ENCODE measurements at places on chromosomes 1 and 21.

DNA sequence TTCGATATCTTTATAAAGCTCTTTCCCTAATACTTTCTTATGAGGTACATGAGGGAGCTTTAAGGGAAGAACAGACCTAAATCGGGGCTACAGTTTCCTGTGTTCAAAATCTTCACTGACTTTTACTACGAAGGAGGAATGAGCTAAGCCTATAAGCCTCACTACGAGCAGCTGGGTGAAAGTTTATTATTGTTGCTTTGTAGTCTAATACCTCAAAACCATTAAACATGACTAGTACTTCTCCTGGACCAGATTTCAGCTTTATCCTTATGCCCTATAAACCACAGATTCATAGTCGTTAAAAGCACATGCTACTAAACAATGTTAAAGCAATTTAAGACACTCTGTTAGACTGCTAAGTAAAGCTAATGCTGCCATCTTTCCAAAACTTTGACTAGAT is 30.2 kb downstream of the NDC1 start:
- DNase-seq, result no peak

DNA sequence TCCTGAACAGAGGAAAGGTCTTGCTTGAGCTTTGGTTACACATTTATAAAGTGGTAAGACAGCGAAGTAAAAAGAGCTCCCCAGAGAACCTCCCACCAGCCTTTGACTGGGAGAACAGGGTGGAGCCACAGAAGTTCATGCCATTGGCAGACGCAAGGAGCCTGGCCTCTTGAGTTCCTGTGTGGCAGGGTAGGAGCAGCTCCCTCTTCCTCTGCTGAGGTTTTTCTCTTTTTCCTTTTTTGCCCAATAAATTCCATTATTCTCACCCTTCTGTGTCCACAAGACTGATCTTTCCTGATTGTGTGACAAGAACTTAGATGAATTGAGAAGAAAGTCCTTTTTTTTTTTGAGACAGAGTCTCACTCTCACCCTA is 4.3 kb downstream of the THEM4 start:
- DNase-seq, result peak; percentile 38

GRCh38 chr1:202252271-202252670 is 58.7 kb downstream of the LGR6 start:
- DNase-seq, result no peak

DNA sequence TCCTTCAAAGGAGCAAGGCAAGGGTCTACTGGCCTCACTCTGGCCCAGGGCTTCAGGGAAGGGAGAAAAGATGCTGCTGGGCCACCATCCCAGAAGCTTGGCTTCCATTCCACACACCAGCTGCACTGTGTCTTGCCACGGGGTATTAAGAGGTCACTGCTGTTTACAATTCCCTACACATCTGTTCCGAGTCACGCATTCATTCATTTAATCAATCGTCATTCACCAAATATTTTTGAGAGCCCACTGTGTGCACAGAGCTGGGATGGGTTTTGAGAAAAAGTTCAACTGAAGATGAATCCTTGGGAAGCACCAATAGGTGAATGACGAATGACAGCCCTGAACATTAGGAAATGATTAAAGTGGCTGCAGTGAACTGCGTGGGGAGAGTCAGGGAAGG is 101.7 kb downstream of the NAV1 start:
- DNase-seq, result no peak

DNA sequence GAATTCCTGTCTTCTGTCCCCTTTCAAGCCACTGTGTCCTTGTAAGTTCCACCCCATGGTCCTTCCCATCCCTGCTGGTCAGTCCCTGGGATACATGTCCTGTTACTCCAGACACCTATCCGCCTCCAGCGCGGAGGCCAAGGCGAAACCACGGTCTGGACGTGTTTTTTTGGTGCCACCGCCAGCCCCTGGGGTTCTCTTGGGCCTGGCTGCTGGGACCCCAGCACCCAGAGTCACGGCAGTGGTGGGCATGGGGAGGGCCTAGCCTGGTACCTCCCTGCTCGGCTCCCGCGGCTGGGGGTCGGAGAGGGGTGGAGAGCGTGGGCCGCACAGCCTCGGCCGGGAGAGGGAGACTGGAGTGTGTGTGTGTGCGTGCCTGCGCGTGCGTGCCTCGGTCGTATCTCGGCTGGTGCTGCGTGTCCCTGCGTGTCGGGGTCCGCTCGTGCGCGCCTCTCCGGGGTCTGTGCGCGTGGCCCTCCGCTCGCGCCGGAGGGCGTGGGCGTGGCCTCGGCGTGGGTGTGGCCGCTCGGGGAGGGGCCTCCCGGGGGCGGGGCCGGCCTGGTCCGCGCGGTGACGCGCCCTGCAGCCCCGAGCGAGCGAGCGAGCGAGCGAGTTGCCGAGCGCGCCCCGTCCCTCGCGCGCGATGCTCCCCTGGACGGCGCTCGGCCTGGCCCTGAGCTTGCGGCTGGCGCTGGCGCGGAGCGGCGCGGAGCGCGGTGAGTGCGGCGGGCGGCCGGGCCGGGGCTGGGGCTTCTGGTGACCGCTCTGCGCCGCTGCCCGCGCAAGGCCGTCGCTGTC is at the start of gene VWA1:
TSS of gene VWA1 (plus strand) at position 585 of the 798 bp plus-strand sequence. CDS start at position 644, 59 bp downstream.
- no peak for DNase-seq

- DNase-seq, result no peak
Observed at GRCh38 chr1:24564695-24565094, 8.8 kb downstream of the NCMAP start.

DNA sequence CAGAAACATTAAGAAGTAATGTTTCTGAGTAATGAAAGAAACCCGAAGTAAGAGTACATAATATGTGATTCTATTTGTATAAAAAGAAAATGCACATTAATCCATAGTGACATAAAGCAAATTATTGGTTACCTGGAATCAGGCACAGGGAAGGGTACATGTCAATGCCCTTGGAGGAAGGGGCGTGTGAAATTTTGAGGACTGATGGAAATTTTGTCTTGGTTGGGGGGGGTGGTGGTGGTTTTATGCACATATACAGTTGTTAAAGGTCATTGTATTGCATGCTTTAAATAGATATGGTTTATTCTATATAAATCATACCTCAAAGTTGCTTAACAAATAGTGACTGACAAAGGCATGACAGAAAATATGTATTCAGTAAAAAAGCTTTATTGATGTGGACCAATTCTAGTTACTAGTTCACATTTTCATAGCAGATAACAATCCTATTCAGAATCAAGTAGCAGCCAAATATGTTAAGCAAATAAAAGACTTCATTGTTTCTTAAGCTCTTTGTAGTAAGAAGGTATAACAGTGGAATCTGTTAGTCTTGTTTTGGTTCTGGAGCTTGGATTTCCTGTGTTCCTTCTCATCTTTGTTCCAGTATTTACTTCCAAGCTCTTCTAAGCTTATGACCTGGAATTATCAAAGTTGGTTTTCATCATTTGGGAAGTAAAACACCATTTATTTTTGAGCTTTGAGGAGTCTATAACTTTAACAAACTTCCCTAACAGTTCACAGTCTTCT is 15.1 kb downstream of the BACH1 start:
- DNase-seq, result no peak

DNA sequence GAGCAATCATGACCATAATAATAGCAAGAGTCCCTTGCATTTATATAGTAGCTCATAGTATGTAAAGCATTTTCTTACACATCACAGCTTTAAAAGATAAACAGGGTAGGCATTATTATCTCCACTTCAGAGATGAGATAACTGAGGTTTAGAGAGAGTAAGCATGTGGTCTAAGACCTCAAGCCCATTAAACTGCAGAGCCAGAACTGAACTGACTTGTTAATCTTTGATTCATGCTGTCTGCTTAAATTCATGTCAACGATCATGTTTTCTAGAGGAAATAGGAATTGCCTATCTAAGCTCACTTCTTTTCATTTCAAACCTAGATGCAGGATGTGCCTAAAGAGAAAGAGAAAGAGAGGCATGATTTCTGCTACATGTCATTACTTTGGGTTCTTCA is 524.8 kb downstream of the PTPRC start:
- DNase-seq, result no peak

DNA sequence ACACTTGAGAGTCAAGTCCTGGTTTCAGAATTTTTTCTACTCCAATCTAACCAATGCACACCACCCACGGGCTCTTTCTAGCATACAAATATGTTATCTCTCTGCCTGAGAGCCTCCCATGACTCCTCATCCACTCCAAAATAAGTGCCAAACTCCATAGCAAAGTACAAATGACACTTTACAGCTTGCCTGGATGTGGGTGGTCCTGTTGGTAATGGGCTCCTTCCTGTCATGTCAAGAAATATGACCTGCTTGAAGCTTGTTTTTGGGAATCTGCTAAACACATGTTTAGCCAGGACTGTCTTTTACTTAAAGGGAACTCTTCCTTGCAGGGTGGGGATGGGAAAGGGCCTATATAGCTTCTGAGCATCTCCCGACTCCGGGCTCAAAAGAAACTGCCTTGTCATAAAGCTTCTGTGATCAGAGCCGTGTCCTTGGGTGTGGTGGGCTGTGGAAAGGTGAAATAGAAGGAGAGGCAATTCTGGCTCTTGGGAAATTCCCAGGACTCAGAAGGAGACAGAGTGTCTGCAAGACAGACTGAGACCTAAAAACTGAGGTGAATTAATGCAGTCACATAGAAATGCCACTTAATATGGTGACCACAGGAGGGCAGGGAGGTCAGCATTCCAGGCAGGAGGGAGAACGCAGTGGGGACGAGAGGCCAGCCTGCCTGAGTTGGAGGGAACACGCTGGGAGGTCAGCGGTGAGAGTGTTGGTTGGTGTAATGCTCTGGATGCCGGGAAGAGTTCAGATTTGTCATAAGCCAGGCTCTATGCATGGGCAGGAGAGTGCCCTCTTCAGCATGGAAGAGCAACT is 6.1 kb upstream of the IGFN1 start:
- peak; percentile 43 for DNase-seq

GRCh38 chr1:64072089-64072793 is 131.2 kb upstream of the UBE2U start:
- no peak for DNase-seq

DNA sequence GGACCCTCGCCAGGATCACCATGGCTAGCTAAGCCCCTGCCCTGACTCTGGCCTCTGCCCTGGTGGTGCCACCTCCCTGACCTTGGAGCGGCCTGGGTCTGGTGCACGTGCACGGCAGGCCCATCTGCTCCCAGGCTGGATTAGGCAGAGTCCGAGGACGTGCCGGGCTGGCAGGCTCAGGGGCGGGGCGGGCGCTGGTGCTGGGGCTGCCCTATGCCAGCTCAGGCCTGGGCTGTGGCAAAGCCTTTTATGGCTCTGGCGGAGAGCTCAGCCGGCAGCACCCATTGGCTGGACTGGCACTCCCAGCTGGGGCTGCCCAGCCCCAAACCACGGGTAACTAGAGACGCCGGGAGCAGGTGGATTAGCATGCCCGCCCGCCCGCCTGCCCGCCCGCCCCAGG is 17.1 kb upstream of the EDN2 start:
- DNase-seq, result no peak

DNA sequence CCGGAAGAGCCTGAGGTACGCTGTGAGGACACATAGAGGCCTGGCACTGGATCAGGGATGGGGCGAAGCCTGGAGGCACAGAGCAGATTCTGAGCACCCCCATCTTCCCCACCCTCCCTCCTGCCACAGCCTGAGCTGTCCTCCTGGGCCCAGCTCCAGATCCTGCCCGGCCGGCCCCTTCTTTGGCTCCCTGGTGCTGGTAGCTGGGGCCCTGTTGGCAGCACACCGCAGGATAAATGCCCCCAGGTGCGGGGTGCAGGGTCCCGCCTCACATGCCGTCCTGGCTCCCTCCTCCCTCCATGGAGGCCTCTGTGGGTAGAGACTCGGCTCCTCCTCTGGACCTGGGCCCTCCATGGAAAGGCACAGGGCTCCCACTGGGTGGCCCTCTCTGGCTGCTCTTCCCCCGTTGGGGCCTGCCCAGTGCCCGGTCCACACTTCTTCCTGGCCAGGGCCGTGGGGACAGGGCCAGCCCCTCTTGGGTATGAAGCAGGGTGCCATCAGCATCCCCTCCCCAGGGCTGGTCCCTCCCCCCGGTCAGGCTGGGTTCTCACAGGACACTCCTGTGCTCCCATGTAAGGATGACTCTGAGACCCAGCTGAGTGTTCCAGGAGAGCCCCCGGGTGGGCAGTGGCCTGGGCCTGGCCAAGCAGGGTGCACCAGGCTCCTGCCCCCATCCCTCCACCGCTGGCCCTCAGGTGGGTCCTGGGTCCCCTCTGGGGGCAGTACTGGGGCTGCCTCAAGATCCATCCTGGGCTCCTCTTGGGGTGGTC is 1.1 kb upstream of the OBSCN start:
- DNase-seq, result no peak

DNA sequence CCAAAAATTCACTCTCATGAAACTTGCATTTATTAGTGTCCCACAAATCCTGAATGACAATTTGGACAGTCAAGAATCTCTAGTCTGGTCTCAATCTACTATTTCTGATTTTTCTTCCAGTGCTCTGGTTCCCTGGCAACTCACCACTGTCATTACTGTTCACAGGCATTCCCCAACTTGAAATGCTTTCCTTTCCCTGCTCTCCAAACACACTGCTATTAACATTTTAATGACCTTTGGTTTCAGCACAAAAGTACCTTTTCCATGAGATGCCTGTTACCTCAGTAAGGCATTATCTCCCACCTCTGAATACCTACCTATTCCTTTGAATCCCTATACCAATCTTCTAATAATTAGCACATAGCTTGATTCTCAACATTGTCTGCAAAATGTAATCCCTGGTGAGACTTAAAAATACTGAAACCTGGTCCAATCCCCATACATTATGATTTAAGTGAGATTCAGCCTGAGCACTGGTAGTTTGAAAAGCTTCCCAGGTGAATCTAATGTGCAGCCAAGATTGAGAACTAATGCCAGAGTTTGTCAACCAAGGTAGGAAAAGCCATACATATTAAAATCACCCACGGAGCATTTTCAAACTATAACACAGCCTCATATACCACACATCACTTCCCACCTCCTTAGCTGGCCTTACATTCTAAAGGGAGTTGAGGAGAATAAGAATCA is 11.7 kb upstream of the ANGPTL3 start:
- DNase-seq, result no peak

DNA sequence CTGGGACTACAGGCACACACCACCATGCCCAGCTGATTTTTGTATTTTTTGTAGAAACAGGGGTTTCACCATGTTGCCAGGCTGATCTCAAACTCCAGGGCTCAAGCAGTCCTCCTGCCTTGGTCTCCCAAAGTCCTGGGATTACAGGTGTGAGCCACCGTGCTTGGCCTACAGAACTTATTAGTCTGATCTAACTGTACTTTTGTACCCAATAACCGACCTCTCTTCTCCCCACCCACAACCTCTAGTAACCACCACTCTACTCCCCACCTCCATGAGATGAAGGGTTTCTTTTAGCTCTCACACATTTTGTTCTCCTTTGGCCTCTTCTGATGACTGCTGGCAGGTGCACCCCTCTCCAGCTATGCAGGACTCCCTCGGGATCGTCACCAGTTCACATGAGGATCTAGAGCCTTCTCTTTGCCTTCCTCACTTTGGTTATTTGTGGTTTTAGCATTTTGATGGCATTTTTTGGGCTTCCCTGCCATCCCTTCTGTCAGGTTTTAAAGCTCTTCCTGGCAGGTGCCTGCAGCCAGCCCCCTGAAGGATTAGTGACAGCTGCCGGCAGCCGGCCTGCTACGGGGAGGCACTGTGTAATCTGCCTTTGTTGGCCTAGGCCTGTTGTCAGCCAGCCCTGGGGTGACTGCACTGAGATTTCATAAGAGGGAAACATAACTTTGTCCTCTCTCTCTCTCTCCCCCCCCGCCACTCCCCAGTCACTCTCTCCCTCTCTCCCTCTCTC is 99.8 kb upstream of the ATP1A1 start:
- no peak for DNase-seq
